ENCODE measurements at places on chromosomes 4 and X.

DNA sequence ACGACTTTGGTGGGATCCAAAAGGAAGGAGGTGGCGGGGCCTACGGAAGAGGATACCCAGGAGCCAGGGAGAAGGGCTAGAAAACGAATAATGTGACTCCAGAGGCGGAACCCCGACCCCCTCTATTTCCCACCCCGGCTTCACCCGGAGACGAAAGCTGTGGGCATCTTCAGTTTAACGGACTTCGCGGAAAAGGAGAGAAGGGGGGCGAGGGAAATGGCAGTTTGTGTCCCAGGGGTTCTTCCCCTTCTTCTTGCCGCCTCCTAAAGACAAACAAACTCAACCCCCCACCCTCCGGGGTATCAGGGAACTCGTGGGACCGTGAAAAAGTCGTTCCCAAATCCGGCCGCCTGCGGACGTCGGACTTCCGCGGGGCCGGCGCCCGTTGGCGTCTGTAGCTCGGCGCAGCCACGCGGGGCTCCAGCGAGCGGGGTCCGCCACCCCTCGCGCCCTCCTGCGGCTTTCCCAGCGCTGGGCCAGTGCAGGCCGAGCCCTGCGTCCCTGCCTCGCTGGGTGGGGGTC lies 3.6 kb upstream of the LEF1 start:
- no peak for DNase-seq

DNA sequence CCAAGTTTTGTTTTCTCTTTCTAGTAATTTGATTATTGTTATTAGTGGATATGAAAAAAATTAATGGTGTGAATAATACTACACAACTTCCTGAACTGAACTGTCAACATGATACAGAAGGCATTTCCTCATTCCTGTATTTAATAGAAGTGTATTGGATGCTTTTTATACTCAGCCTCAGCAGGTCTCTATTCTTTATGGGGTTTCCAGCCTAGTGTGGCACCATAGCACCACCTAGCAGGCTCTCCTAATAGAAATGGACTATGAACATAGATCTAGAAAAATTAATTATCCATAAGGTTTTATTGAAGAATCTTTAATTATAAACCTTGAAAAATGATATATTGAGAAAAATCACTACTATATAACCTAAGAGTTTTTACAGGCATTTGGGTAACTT lies 52.4 kb downstream of the GLRB start:
- DNase-seq: no peak

DNA sequence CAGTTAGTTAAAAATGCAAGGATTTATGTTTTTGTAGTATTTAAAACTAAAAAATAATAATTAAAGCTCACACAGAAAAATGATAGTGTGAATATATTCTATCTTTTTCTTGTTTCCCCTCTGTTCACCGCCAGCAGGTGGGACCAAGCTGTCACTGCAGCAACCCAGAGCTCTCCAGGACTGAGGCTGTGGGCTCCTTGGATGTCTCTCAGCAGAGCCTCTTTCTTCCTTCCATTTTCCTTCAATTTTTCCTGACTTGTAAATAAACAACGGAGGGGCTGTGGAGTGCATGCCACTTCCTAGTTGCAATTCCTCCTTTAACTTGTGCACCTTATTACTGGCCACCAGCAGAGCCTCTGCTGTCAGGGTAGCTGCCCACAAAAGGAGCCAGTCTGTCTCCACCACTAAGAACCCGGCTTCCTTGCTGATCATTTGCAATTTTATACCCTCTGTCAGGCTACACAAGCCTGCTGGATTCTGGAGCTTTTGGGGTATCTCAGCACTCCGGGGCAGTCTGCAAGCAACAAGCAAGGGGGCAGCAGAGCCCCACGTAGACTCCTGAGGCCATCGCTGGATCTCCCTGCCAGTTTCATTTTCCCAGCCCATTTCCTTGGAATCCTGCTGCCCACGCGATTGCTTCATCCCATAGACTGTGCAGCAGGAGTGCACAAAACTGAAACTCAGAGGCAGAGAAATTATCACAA lies 1467.4 kb downstream of the C4orf33 start:
- DNase-seq: no peak

- DNase-seq: no peak
Measured at GRCh38 chrX:18354369-18355223, at the start of gene SCML2. SCML2 (minus strand) TSS chrX:18354688; CDS start chrX:18334071, 20,617 bp downstream.

- no peak for DNase-seq
Measured at GRCh38 chr4:141255016-141255415, 34.3 kb downstream of the ZNF330 start.

DNA sequence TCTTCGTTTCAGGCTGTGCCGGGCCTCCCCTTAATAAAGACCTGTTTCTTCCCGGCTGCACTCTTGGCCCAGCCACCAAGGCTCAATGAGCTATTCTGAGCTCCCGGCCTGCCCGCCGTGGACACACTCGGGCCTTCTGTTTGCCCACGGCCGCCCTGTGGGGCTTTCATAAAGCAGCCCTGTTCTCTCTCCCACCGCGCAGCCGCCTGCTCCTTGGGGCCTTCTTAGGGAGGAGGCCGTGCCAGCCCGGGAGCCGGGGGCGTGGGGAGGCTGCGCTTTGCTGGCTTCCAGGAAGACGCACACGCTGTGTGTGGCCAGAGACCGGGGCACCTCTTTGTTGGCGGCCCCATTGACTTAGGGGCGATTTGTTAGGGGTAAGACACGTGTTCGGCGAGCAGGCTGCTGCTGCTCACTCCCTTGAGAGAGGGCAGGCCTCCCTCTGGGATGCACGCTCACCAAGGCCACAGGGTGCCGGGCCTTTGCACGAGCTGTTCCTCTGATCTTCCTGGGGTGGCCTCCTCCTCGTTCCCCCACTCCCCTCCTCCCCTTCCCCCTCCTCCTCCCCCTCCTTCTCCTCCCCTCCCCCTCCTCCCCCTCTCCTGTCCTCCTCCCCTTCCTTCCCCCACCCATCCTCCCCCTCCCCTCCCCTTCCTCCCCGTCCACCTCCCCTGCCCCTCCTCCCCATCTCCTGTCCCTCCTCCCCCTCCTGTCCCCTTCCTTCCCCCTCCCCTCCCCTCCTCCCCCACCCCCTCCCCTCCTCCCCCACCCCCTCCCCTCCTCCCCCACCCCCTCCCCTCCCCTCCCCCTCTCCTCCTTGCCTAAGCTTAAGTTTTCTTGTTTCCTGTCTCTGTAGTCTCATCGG lies 11.3 kb downstream of the BLOC1S4 start:
- DNase-seq: no peak

GRCh38 chr4:83221897-83222441 lies 62.6 kb downstream of the COQ2 start:
- no peak for DNase-seq

GRCh38 chrX:15877380-15877779 lies 22.8 kb upstream of the AP1S2 start:
- no peak for DNase-seq

DNA sequence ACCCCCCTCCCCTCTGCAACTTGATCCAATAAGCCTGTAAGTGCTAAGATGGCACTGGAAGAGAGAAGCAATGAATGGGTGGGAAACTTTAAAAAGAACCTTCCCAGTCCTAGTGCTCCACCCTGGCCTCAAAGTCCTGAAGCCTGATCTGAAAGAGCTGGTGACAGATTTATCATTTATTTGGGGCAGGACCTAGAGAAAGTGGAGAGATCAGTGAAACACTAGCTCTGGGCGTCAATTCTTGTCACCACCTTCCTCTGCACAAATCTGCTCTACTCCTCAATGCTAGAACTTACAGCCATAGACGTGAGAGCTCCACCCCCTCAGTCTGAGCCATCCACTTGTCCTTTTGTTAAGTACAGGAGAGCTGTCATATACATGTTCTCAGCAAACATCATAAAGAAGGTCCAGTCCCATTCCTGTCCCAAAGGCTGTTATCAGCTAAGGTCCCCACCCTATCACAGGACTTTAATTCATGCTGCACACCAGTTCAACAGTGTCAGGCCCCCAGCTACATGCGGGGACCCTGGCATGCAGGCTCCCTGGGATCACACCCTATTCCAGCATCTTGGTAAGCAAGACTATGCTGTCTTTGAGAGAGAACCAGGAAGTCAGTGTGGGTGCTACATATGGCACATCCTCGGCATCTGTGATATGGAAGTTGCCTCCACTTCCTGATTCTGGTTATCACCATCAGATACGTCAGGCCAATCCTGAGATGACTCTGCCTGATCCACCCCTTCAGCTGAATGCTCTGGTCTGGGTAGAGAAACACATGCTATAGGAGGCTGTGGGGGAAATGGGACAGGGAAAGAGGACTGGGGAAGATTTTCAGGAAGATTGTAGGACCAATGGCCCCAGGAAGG lies 2.3 kb downstream of the P2RY4 start:
- no peak for DNase-seq

GRCh38 chrX:8632924-8633323 lies 99.0 kb downstream of the ANOS1 start:
- no peak for DNase-seq

DNA sequence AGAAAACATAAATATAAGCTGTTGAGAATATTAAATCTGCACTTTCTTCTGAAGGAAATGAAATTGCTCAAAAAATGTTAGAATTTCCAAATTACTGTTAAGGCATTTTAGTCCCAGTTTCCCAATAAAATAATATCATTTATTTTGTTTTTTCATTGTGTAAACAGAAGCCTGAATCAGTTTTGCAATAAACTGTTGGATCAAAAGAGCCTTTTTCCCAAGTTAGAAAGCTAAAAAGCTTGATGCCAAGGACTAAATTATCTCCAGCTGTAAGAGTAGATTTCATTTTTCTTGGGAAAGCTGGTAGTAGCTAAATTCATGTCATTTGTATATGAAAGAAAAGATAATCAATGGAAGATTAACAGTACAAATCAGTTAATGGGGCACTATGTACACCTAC lies 95.8 kb downstream of the RNF150 start:
- DNase-seq: no peak

DNA sequence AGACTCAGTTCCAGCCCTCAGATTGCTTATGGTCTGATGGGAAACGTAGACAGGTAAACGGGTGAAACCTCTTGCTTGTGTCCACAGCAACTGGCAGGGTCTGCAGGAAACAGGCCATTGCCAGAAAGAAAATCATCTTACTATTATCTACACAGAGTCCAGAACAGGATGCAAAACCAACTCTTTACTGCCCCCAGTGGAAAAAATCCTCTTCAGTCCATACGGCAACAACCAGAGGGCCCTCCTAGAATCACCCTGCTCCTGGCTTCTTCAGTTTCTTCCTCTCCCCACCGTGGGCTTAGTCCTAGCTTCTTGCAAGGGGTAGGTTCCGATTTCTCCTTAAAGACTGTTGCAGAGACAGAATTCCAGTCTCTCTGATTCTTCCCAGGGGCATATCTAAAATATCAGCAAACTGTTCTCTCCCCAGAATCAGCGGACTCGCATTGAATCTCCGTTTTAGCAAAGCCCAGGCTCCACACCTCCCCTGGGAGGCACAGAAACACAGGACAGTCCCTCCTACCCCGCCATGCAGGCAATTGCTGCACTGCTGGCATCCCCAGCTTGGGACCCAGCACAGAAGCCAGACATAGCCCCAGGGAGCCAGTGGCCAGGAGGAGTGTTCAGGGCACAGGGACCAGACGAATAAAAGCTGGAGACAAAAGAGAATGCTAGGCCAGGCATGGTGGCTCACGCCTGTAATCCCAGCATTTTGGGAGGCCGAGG lies 41.0 kb upstream of the SH3RF1 start:
- no peak for DNase-seq

GRCh38 chr4:39054497-39054896 lies 7.5 kb upstream of the KLHL5 start:
- DNase-seq: no peak

GRCh38 chr4:92535599-92535998 lies 231.8 kb downstream of the GRID2 start:
- DNase-seq: no peak

GRCh38 chr4:140297221-140297570 lies 76.2 kb upstream of the SCOC start:
- no peak for DNase-seq

DNA sequence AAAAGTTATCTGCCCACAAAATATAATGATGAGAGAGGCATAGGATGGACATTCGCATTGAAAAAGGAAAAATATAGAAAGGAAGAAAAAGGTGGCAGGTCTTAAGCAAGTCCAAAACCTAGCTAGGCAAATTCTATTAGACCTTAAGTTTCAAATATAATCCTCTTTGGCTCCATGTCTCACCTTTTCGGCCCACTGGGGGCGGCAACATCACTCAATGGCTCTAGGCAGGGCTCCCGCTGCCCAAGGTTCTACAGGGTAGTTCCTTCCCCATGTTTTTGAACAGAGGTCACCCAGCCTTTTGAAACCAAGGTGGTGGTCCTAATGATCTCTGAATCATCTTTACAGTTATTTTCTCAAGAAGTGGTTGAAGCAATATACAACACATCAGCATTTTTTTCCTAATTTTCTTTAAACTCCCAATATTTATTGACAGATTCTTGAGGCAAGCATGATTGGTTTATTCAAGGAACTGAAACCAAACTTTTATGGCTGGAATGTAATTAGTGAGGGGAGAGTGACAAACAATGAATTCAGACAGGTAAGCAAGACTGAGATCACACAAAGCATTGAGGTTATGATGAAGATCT lies 309.4 kb downstream of the ANTXR2 start:
- no peak for DNase-seq
